Transverse colon (tissue), 4 donors: ENCODE measurements at places on chromosomes 5 and 9. TPM values are rescaled to one million over a fixed set of nuclear protein-coding genes. Genes with fewer than 3 reads are reported as not detected.
A peak's percentile ranks its signal among the peaks of the same experiment; 100 is the strongest.

The SPATA31A3 gene
- total RNA-seq = not detected

GRCh38 chr5:88813805-88814575, 69.0 kb downstream of the MEF2C start:
- no peak for DNase-seq
- no peaks in the 10 kb centered on the region for H3K4me1 ChIP-seq
- H3K36me3 ChIP-seq = no peaks in the 10 kb centered on the region
- H3K27ac ChIP-seq = no peak overlapping the region
- H3K27me3 ChIP-seq = no peaks in the 10 kb centered on the region

The BHMT2 gene
- 3.2 TPM for total RNA-seq

GRCh38 chr9:105127863-105128220, 116.6 kb upstream of the SLC44A1 start:
- no peaks in the 10 kb centered on the region for H3K36me3 ChIP-seq
- DNase-seq = no peak
- no peak overlapping the region for H3K4me3 ChIP-seq
- no peaks in the 10 kb centered on the region for H3K4me1 ChIP-seq
- H3K27ac ChIP-seq = no peak overlapping the region
- H3K27me3 ChIP-seq = no peaks in the 10 kb centered on the region

The TMED7 gene
- 95.3 TPM for total RNA-seq

The EQTN gene
- 0.64 TPM for total RNA-seq

The FBP1 gene
- 21.3 TPM for total RNA-seq

DNA sequence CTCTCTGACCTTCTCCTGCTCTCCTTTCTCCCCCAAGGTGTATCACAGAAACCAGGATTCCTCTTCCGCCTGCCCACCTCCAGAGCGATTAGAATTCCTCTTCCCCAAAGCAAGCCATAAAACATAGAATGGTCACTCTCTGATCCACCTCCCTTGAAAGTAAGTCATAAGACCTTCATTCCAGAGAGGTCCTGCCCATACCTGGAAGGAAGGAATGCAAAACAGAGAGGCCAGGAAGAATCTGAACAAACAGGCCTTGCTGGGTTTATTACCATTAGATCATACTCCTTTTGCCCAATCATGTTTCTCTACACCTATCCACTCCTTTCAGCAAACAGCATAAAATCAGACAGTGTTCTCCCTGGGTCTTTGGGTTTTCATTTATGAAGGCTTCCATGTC, 21.0 kb downstream of the CDKL3 start:
- H3K4me1 ChIP-seq = no peaks in the 10 kb centered on the region
- no peak for DNase-seq
- H3K36me3 ChIP-seq = no peaks in the 10 kb centered on the region
- H3K27me3 ChIP-seq = no peaks in the 10 kb centered on the region
- no peak overlapping the region for H3K4me3 ChIP-seq

GRCh38 chr5:21791304-21791703, 1061.8 kb downstream of the CDH12 start:
- H3K36me3 ChIP-seq = no peaks in the 10 kb centered on the region
- no peak for DNase-seq
- H3K4me3 ChIP-seq = no peak overlapping the region

- H3K4me3 ChIP-seq = no peak overlapping the region
- peak overlapping the region; percentile 31 for H3K27ac ChIP-seq
- no peak for DNase-seq
- peaks cover 20% of the 10 kb centered on the region for H3K4me1 ChIP-seq
Observed at GRCh38 chr9:125521462-125522327, 185.3 kb downstream of the MAPKAP1 start.

DNA sequence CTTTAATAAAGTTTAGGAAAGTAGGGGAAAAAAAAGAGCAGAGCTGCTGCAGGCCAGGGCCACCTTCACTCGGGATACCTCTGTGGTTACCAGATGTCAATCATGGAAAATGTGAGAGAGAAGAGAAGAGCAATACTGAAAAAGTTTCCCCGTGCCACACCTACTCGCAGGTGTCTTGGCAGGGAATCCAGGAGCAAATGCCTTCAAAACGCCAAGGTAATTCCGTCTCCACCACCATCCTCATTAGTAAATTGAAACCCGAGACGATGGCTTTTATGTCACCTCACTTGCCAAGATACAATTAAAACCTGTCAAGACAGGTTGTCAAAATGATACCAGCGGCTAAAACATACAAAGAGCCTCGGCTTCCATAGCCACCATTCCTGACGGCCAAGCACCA, 49.7 kb downstream of the FAM81B start:
- H3K4me3 ChIP-seq = no peak overlapping the region
- no peak overlapping the region for H3K27ac ChIP-seq
- H3K36me3 ChIP-seq = no peaks in the 10 kb centered on the region
- H3K27me3 ChIP-seq = peaks cover 28% of the 10 kb centered on the region

The FBXO4 gene
- 8.8 TPM for total RNA-seq

The OMD gene
- total RNA-seq = 2.2 TPM

DNA sequence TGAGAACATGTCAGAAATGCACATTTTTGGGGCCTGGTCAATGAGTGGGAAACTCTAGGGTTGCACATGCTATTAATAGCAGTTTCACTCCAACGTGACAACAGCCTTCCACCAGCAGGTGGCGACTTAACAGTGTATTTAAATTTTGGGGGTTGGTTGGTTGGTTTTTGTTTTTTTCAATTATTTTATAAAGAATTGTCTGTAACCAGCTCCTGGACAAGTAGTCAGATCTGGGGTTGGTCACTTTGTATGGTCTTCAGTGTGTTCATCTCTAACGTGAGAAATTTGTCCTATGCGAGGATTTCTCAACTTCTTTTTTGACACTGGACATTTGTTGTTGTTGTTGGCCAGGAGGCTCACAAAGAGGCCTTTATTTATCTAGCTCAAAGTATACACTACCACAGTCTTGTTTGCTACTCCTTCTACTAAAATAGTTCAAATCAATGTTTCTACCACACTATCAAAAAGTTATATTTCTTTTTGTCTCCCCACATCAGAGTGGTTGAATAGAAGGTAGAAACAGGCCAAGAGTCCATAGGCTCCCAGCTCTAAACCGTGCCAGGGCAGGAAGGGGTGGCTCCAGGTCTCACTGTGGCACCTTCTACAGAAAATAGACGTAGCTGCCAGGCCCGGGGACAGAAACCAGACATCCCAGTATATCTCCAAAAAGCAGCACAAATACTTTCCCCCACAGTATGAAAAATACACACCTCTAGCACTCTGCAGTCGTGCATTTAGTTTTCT, 110.4 kb downstream of the TRPM6 start:
- no peaks in the 10 kb centered on the region for H3K36me3 ChIP-seq
- no peaks in the 10 kb centered on the region for H3K4me1 ChIP-seq
- H3K4me3 ChIP-seq = no peak overlapping the region

DNA sequence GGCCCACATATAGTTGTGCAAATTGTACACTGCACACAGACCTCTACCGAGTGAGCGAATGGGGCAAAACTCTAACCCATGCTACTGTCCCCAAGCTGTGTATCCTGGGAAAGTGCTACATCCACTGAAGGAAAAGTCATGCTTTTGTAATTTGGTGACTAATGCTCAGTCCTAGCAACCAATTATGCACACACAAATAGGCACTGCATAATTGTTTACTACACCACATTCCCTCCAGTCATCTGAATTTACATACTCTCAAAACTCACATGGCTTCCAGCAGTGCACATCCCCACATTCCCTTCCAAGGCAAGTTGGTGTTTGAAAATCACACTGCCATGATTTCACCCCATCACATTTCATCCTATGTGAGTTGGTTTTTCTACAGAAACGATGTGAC, 125.9 kb upstream of the OSMR start:
- H3K4me3 ChIP-seq = no peak overlapping the region
- no peaks in the 10 kb centered on the region for H3K4me1 ChIP-seq
- H3K27me3 ChIP-seq = no peaks in the 10 kb centered on the region
- H3K36me3 ChIP-seq = no peaks in the 10 kb centered on the region
- H3K27ac ChIP-seq = no peak overlapping the region
- no peak for DNase-seq

The MSANTD3 gene
- 26.3 TPM for total RNA-seq

DNA sequence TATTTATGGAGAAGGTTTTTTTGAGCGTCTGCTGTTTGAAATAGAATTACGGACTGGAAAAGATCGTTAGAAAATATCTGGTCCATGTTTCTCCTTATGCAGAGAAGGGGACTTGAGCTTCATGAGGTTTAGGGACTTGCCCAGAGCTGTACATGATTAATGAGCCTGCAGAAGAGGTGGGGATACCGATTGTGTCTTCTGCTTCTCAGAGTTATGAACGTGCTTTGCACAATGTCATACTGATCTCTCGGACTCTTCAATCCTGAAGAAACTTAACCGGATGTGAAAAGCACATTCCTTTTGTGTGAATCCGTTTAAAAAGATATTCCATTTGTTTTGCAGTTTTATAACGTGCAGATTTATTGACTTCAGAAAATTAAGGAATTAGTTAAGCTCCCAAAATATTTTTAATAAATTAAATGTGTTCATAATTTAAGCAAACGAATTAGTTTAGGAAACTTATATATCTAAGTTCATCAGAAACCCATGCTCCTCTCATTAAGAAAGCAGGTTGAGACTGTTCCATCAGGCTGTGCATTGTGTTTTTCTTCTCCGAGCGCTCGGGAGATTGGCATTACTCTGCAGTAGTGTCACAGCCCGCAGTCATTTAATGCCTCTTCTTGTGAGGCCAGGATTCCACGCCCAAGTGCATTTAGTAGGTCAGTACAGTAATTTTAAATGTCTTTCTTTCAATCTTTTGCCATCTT, 40.8 kb upstream of the MEF2C start:
- no peaks in the 10 kb centered on the region for H3K27me3 ChIP-seq
- H3K4me3 ChIP-seq = no peak overlapping the region
- DNase-seq = no peak

- no peak overlapping the region for H3K27ac ChIP-seq
- DNase-seq = no peak
- H3K36me3 ChIP-seq = no peaks in the 10 kb centered on the region
- H3K27me3 ChIP-seq = no peaks in the 10 kb centered on the region
- no peaks in the 10 kb centered on the region for H3K4me1 ChIP-seq
- H3K4me3 ChIP-seq = no peak overlapping the region
Observed at GRCh38 chr5:51227963-51228470, 155.2 kb upstream of the ISL1 start.

- H3K27me3 ChIP-seq = no peaks in the 10 kb centered on the region
- H3K4me1 ChIP-seq = no peaks in the 10 kb centered on the region
- H3K36me3 ChIP-seq = no peaks in the 10 kb centered on the region
- H3K27ac ChIP-seq = no peak overlapping the region
- no peak overlapping the region for H3K4me3 ChIP-seq
Observed at GRCh38 chr5:82332886-82333615, 54.9 kb upstream of the RPS23 start.

DNA sequence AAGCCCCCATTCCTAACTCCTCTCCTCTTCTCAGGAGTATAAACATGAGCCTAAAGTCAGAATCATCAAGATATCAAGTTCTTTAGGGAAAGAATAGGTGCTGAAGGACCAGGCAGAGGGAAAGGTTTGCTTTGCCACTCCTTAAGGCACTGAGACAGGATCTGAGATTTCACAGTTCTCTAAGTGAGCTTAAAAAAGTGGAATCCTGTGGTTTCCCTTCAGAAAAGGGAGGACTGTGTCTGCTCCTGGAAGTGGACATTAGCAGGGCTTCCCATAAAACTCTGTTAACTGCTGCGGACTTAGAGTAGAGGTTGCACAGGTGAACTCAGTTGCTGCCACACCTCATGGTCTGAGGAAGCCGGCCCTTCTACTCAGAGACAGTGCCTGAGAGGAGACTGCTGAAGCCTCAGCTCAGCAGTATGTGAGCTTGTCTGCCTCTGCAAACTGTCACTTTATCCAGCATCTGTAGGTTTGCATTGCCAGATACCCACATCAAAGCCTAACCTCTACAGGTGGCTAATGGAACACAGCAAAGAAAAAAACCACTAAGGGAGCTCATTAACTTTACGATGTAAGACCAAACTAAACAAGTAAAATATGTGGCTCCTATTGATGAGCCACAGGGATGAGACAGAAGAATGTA, 42.9 kb downstream of the RIC1 start:
- no peaks in the 10 kb centered on the region for H3K27me3 ChIP-seq
- no peak for DNase-seq
- peaks cover 15% of the 10 kb centered on the region for H3K4me1 ChIP-seq
- H3K36me3 ChIP-seq = no peaks in the 10 kb centered on the region

DNA sequence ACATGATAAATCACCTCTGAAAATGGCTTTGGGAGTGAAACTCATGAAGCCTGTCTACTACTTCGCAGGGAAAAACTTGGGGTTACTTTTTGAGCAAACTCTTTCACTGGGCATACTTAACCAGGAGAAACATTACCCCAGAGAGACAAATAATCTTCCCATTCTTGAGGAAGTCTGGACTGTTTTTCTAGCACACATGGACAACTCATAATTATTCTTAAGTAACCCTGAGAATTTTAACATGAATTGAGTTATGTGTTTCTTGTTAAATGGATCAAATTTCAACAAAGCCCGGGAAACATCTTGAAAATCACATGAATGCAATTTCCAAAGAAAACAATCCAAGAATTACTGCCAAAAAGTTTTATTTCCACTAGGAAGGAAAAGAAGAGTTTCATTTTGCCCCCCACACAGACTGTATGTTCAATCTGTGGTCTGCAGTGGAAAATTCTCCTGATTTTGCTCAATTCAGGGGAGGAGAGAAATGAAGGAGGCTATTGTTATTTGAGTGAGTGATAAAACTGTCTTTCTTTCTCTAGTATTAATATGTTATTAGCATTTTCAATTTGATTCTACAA, 564.8 kb upstream of the CLINT1 start:
- H3K27me3 ChIP-seq = no peaks in the 10 kb centered on the region
- H3K4me3 ChIP-seq = no peak overlapping the region
- H3K4me1 ChIP-seq = no peaks in the 10 kb centered on the region
- DNase-seq = no peak
- H3K36me3 ChIP-seq = no peaks in the 10 kb centered on the region

DNA sequence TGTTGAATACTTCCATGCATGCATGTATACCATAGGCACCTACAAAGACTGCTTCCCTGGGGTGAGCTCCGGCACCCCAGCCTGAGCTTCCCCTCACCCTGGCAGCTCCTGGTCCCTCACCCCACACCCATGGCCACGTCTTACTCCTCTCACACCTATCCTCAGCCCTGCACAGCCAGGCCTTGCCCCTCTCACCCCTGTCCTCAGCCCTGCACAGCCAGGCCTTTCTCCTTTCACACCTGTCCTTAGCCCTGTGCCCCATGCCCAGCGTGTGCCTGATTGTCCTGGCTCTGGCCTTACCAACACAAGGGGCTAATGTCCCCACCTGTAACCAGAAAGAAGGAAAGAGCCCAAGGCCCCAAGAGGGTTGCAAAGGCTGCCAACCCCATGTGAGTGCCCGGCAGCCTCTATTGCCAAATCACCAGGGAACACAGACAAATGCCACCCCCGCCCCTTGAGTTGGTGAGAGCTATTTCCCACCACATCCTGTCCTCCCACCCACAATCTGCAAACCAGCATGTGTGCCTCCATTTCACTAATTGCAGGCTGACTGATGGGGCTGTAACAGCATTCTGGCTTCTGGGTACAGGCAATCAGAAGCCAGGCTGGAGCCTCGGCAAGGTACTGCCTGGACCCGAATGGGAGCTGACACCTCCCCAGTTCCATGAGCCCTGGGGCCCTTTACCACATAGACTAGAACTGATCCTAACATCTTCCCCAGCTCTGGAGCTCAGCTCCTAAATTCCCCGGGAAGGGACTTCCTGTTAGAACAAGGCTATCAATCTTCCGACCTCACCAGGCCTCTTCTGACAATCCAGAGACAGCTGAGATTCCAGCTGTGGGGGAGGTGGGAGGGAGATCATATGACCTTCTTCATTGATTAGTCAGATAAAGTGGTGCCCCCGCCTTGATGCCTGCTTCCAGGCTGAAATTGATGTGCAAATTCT, 78.2 kb downstream of the FAM114A2 start:
- no peak for DNase-seq
- H3K4me1 ChIP-seq = no peaks in the 10 kb centered on the region

- H3K27ac ChIP-seq = no peak overlapping the region
- H3K4me3 ChIP-seq = no peak overlapping the region
- H3K36me3 ChIP-seq = no peaks in the 10 kb centered on the region
- no peaks in the 10 kb centered on the region for H3K27me3 ChIP-seq
Observed at GRCh38 chr9:99531313-99531712, 290.4 kb upstream of the NR4A3 start.
